HT1080 (cell line): ENCODE measurements at places on chromosomes 5 and 9. TPM values are rescaled to one million over a fixed set of nuclear protein-coding genes. Genes with fewer than 3 reads are reported as not detected.

DNA sequence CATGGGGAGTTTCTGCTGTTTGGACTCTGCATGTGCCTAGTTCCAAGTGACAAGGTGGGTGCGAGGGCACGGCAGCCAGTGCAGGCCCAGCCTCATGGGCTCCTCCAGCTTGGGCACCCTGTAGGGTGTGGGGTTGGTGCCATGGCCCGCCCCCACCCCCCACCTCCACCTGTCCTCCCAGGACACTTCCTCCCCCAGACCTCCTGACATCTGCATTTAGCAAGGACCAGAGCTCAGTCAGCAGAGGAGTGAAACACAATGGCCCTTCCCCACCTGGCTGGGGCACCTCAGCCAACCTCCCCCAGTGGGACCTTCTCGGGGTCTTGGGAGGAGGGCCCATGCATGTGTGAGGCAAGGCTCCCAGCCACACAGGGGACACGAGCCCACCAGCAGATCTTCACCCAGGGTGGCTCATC, 1.9 kb upstream of the NKD2 start:
- DNase-seq: no peak

DNA sequence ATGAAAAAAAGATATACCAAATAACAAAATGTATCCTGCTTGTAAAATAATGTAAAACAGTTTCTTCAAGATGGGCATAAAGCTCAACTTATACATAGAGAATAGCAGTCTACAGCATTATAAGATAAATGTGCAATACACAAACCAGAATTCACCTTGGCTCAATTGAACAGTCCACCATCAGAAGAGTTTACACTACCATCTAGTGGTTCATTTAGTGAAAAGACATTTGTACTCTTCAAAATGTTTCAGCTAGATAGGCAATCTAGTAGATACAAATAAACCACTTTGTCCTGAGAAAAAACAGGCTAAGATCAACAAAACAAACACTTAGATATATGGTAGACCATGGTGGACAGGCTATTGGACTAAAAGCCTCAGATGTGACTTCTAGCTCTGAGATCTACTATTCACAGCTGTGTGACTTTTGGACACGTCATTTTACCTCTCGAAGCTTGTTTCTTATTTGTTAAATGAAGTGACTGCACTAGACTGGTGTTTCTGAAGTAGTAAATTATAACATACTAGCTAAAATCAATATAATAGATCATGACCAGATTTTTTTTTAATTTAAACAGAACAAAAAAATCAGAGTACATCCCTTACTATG, 22.1 kb upstream of the TPD52L3 start:
- peak; percentile 34 for DNase-seq

- DNase-seq: no peak
Observed at GRCh38 chr9:4430432-4431261, 59.6 kb upstream of the SLC1A1 start.

Gene DOK3
- 2.3 and 4.4 TPM in 2 replicates for total RNA-seq

DNA sequence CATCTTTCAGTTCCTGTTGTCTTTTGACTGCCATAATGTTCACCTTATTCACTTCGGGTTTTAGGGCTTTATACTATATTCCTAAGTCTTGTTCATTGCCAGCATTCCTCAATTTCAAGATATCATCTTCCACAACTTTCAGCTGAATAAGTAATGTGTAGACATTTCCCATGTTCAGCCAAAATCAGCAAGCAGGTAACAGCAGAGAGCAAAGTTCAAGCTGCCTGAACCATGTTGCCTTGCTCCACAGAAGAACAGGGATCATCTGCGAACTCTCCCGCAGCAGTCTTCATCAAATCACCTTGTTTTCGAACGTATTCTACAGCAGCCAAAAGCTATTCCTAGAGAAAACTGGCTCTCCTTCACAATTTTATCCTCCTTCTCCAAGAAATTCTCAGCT, 95.3 kb upstream of the CCDC112 start:
- DNase-seq: no peak

Gene C5orf52
- not detected in 2 replicates for total RNA-seq

- DNase-seq: peak; percentile 85
Observed at GRCh38 chr5:109654455-109654854, 35.3 kb upstream of the MAN2A1 start.

DNA sequence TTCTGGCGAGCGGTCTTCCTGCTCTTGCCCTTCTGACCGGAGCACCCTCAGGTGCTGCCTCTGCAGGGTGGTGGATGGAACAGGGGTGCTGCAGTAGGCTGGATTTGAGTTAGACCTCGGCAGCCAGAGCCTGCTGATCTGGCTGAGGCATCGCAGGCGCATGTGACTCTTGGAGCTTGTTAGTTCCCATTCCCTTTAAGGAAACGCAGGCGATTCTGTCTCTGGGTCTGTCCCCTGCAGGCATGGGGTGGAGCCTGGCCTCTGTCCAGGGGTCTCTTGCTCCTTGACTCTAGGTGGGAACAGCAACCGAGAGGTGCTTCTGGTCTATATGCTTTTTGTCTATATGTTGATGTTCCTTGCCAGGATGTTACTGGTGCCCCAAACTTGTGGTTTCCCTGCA, 3.1 kb downstream of the WNK2 start:
- no peak for DNase-seq

DNA sequence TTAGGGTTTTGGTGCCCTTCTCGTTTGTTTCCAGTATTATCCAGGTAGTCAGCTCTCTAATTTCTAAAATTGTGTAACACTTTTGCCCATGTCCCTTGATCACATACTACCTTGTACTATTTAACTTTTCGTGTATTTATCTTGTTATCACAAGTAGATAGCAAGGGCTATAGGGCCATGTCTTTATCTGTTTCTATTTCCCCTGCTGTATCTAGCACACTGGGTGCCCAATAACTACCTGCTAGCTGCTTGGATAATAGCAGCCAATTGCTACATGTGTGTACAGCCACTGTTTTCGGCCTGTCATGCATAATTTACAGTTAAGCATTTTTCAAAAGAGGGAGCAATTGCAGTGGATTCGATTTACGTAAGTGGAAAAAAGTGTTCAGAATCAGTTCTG, 64.8 kb upstream of the TNFAIP8 start:
- no peak for DNase-seq

Gene KLF4
- total RNA-seq: 1.3 and 3.7 TPM in 2 replicates

GRCh38 chr9:131436865-131437271, 43.0 kb downstream of the PRRC2B start:
- no peak for DNase-seq

DNA sequence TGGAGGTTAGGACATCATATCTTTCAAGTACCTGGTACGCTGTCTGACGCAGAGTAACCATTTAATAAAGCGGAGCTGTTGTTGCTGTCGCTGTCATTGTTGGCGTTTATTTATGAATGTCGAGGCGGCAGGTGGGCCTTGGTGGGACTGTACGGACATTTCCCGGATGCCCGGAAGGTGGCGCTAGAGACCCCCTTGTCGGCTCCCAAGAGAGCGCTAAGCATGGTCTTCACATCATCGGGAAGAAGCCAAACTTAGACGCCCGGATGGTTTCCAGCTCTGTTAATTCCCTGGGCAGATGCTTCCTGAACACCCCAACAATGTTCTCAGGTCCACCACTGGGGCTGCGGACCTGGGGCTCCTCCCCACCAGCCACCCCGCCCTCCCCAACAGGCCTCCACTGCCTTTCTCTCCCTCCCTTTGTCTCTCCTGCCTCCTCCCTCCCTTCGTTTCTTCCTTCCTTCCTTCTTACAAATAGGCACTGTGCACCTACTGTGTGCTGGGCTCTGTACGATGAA, 54.1 kb downstream of the DUSP1 start:
- DNase-seq: peak; percentile 78

- no peak for DNase-seq
Observed at GRCh38 chr5:143025971-143026370, 255.8 kb downstream of the ARHGAP26 start.
